Sciatic nerve (tissue), 2 donors: ENCODE measurements at places on chromosomes 12 and 14.

DNA sequence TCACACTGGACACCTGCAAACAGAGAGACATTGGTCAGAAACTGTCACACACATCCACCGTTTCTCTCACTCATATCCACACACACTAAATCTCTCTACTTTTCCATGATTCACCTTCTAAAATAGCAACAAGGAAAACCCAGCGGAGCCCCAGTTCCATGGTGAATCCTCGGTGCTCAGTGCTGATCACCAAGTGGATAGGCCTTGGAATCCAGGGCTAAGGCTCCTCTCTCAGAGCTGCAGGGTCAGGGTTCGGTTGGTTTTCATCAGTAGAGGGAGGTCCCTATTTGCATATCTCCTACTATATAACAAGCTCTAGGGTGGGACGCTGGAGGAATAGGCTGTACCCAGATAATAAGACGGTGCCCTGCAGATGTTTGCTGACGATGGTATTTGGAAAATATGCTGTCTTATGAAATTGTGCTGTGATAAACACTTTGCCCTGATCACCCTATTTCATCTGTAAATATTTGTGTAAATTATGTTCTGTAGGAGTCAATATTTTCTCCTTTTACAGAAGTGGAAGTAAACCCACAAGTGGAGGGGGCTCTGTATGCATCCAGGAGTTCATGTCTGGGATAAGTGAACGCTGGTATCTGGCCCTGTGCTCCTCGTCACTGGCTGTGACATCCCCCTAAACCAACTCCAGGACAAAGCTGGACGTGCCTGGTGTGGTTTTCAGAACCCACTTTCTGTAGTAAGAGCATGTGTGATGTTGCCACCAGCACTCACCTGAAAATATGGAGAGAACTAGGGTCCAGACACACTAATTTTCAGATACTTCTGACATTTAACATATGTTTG lies 709.2 kb downstream of the TMEM121 start:
- DNase-seq: no peak

GRCh38 chr12:51471111-51471864 lies 46.7 kb downstream of the SLC4A8 start:
- DNase-seq: no peak

GRCh38 chr14:25488961-25489360 lies 439.0 kb upstream of the STXBP6 start:
- no peak for DNase-seq

DNA sequence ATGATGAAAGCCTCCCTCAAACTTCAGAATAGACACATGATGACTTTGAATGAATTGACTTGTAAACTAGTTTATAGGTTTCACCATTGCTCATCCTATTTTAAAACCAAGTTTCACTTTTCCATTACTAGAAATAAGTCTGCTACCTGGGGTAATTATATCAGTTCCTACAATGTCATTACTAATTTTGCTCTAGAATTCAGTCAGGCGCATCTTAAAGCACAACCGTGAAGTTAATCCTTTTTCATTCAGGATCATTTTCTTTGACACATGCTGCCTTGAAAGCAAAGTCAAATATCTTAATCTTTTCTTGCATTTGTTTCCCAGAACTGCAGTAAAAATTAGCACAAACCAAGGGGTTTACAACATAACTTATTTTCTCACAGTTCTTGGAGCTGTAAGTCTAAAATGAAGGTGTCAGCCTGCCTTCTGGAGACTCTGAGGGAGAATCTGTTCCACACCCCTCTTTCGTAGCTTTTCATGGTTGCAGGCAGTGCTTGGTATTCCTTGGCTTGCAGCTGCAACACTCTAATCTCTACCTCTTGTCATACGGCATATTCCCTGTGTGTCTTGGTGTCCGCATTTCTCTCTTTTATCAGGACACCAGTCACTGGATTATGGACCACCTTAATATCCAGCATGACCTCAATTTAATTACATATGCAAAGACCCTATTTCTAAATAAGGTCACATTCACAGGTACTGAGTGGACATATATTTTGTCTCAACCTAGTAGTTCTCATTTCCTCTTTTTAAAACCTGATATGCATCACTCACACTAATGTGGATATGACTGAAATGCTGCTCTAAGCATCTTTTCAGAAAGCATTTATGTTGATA lies 114.3 kb upstream of the PDZRN4 start:
- DNase-seq: no peak

DNA sequence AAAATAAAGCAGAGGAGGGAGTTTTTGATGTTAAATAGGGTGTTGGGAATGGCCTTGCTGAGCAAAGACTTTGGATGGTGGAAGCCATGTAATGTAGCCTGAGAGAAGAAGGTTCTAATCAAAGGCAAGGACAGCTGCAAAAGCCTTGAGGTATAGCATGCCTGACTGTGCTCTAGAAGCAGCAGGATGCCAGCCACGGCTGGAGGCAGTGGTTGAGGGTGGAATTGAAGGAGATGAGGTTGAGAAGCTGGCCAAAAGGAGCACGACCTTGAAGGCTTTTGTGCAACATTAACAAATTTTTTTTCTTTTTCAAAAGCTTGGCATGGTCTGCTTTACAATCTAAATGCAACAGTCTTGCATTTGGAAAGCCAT lies 42.3 kb upstream of the CSRP2 start:
- DNase-seq: no peak

- DNase-seq: peak; percentile 69
Measured at GRCh38 chr12:32548691-32549281, 130.3 kb upstream of the DNM1L start.

GRCh38 chr12:92027701-92028440 lies 117.8 kb downstream of the BTG1 start:
- DNase-seq: no peak

DNA sequence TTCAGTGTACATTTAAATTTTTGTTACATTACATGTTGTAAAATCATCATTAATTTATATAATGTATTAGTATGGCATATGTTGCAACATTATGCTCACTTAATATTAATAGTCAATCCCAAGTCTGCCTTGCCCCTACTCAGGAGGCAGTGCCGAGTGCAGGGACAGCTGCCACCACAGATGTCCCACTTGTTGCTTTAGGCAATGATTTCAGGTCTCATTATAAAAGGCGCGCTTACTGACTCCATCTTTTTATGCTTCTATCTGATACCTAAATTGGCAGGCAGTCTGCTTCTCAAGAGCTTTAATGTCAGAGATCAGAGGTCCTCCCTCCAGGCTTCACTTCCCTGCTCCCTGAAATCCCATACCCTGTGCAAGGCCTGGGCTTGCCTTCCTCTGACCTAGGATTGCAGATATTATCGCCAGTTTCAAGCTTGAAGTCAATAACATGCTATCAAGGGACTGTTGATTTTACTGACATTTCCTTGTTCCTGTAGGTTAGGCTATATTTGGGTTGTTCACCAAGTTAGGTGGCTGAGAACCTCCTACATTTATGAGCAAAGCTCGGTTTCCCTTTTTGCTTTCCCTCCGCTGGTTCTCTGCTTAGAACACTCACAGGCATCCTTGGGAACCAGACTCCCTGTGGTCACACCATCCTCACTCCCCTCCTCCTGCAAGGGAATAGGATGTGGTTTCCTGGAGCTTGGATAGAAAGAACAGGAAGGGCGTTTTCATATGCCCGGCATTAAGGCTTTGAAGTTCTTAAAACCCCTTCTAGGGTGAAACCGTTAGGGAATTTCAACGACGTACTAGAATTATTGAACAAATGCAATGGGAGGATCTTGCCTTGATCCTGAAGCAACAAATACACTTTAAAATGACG lies 208.4 kb upstream of the FKBP4 start:
- DNase-seq: no peak

- no peak for DNase-seq
Measured at GRCh38 chr12:15580431-15580830, 208.8 kb downstream of the EPS8 start.

GRCh38 chr12:56749359-56749758 lies 2.8 kb downstream of the PRIM1 start:
- no peak for DNase-seq

GRCh38 chr12:130752692-130753230 lies 36.7 kb upstream of the RIMBP2 start:
- no peak for DNase-seq

DNA sequence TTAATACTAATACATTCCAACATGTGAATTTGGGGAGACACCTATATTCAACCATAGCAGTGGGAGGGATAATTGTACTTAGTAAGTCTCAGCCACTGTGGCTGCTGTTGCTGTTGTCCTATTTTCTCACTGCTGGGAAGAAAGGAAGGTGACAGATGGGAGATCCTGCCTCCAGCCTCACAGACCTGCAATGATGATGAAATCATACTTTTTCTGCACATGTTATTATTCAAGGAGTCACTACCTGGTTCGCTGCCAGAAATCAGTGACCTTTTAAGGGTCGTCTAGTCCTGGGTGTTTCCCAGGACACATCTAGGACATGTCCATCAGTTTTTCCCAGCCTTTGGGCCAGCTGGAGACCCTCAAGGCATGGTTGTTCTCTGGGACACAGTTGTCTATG lies 106.2 kb upstream of the RPH3A start:
- DNase-seq: no peak

DNA sequence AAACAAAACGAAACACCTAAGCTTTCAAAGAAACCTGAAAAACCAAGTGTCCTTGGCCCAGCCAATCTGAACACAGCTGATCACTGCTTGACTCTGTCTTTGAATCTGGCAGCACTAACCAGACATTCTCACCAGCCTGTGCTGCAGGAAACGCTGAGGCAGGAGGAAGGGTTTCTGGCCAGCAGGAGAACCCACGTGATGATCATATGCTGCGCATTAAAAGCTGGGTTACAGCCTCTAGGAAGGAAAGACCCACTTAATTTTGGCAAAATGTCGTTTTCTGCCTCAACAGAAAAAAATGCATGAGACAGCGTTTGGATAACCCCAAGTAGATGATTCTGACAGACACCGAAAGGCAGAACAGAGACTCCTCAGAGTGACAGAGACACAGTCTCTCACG lies 9.8 kb downstream of the APPL2 start:
- DNase-seq: peak; percentile 79

GRCh38 chr12:27462151-27462694 lies 15.7 kb downstream of the SMCO2 start:
- DNase-seq: no peak

DNA sequence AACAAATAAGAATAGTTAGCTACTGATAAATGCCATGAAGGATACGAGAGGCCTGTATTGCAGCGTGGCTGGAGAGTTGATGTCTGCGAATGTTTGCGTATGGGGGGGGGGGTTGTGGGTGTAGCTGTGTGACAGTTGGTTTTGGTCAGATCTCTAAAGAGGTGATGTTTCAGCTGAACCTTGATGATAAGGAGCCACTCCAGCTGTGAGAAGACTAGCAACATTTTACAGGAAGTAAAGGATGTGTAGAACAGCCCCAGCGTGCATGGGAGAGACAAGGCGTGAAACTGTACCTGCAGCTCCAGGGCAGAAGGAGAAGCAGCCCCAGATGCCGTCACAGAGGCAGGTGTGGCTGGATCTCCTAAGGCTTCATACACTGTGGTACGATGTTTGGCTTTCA lies 416.9 kb downstream of the TMEM132D start:
- DNase-seq: no peak

DNA sequence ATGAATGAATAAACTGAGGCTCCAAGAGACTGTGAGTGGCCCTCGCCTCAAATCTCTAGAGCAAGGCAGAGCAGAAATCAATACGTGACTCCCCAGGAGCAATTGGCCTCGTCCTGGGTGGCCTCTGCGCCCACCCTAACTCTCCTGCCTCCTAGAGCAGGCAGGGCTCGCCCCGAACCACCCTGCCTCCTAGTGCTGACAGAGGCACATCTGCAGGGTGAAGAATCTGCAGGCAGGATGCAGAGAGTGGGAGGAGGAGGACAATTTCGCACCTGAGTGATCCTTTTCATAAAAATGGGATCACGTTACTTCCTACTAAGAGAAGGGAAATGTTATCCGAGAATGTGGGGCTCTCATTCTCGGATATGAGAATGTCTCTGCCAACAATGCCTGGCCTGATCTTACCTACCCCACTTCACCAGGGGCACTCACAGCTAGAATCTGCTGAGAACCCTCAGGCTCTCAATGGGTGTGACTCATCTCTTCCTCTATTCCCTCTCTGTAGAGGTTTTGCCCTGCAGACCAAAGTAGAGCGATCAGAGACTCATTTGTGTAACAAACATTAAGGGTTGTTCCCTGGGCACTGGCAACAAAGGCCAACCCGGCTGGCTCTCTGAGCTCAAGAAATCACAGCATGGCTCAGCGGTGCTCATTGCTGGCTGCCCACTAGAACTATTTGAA lies 61.7 kb upstream of the BCL2L14 start:
- no peak for DNase-seq

DNA sequence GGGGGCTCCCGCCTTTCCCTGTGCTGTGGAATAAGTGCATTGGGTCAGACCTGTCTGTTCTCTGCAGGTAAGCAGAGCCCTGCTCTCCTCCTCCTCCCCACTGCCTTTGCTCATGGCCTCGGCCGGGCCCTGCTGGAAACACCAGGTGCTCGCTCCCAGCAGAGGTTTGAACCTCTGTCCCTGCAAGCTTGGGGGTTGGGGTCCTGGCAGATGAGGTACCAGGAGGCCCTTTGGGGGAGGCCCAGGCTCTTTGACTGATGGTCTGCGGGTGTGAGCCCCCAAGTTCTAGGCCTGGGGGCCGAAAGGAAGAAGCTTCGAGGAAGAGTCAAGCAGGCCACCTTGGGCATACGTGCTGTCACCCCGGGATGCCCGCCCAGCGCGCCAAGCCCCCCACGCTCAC lies 22.1 kb upstream of the CEP170B start:
- DNase-seq: no peak

- DNase-seq: no peak
Measured at GRCh38 chr14:85607651-85608081, 77.7 kb downstream of the FLRT2 start.

DNA sequence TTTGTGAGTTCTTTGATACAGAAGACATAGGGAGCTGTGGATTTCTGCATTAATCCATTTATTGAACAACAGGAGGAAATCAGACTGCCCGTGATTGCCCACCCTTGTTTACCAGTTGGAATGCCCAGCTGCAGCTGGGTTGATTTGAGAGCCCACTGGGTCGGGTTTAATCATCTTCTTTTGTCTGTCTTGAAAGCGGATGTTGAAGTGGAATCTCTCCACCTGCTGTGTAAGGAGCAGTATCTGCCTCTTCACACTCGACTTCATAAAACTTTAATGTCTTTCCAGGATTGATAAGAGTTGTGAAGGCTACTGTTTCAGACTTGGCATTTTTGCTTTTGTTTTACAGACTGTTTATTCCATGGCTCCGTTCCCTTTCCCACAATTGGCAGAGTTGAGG lies 39.9 kb downstream of the TBC1D30 start:
- DNase-seq: no peak

DNA sequence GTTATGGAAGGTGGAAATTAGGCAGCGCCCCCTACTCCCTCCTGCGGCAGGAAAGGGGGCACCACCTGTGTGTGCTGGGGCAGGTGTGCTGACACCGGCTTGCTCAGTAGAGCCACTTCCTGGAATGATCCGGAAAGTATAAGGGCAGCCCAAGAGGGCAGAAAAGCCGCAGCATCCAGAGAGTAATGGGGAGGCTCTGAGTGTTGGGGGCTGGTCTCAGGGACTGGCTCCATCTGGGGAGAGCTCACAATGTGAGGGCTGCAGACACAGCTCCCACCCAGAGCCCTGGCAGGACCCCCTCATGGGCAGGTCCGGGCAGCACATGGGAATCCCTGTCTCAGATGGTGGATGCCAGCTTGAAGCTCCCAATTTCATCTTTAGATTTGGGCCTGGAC lies 187.6 kb upstream of the C14orf180 start:
- peak; percentile 36 for DNase-seq

- no peak for DNase-seq
Measured at GRCh38 chr14:39383026-39383660, 49.1 kb downstream of the FBXO33 start.
